Fibroblast of the aortic adventitia (primary cell): ENCODE measurements at places on chromosomes 2 and 18. TPM values are rescaled to one million over a fixed set of nuclear protein-coding genes. Genes with fewer than 3 reads are reported as not detected.

DNA sequence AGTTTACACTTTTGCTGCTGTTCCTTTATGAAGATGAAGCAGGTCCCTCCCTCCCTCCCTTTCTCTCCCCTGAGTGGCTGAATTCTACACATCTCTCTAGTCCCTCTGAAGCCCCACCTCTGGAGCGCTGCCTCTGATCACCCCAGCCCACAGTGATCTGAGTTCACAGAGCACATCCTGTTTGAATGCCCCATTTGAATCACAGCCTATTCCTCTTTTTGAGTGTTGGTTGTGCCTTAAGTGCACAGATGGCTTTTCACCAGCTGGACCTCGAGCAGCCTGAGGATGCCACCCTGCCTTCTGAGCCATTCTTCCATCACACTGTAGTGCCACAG lies 87.1 kb downstream of the ITGB1BP1 start:
- no peak for DNase-seq

GRCh38 chr2:141439524-141439923 lies 691.3 kb downstream of the LRP1B start:
- no peak for DNase-seq

DNA sequence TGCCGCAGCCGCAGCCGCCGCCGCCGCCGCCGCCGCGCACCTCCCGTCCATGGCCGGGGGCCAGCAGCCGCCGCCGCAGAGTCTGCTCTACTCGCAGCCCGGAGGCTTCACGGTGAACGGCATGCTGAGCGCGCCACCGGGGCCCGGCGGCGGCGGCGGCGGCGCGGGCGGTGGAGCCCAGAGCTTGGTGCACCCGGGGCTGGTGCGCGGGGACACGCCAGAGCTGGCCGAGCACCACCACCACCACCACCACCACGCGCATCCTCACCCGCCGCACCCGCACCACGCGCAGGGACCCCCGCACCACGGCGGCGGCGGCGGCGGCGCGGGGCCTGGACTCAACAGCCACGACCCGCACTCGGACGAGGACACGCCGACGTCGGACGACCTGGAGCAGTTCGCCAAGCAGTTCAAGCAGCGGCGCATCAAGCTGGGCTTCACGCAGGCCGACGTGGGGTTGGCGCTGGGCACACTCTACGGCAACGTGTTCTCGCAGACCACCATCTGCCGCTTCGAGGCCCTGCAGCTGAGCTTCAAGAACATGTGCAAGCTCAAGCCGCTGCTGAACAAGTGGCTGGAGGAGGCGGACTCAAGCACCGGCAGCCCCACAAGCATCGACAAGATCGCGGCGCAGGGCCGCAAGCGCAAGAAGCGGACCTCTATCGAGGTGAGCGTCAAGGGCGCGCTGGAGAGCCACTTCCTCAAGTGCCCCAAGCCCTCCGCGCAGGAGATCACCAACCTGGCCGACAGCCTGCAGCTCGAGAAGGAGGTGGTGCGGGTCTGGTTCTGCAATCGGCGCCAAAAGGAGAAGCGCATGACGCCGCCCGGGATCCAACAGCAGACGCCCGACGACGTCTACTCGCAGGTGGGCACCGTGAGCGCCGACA lies 2.4 kb downstream of the POU3F3 start:
- DNase-seq: no peak

- DNase-seq: no peak
Measured at GRCh38 chr2:207974216-207974605, 51.1 kb downstream of the PLEKHM3 start.

DNA sequence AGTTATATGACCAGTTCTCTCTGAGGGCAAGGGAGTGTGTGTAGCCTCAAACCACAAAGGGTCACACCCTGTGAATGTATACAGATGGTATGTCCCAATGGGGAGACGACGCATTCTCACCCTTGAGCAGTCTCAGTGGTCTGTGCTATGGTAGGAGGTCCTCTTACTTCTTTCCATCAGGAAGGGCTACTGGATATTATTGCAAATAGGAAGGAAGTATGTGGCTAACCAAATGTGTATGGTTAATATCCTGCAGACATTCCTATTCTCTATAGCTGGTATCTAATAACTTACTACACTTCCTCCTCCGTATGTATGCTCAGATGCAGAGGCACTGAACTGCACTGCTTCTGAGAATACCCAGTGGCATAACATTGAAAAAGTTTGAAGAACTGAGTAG lies 306.7 kb upstream of the CCDC68 start:
- DNase-seq: no peak

DNA sequence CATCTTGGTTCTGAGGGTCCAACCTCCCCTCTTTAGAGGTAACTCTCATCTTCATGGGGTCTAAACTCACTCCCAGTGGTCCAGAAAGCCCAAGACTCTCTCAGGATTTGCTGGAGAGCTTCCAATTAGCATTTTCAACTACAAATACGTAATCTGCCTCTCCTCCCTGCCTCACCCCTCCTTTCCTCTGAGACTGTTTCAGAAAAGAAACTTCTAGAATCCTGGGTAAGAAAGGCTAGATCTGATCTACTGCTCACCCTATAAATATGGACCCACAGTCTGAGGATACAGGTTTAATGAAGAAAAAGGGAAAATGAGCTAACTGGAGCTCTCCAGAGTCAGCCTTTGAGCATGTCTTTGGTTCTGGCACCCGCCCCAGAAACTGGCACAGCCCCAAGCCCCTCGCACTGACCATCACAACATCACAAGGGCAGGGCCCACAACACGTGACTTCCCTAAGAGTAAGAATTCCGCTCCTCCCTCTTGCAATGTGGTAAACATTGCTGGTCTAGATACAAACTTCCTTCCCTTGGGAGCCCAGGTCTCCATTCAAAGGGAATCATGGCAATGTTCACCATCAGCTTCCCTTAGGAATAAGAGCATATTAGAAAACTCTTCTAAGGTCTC lies 21.7 kb upstream of the IHH start:
- peak; percentile 42 for DNase-seq

- no peak for DNase-seq
Measured at GRCh38 chr2:232336981-232337720, 41.4 kb upstream of the ALPP start.

GRCh38 chr2:127664065-127664894 lies 11.1 kb downstream of the LIMS2 start:
- no peak for DNase-seq

GRCh38 chr2:79513711-79514110 lies 860 bp downstream of the CTNNA2 start:
- no peak for DNase-seq

- no peak for DNase-seq
Measured at GRCh38 chr18:3620146-3621119, 170.5 kb downstream of the TGIF1 start.

DNA sequence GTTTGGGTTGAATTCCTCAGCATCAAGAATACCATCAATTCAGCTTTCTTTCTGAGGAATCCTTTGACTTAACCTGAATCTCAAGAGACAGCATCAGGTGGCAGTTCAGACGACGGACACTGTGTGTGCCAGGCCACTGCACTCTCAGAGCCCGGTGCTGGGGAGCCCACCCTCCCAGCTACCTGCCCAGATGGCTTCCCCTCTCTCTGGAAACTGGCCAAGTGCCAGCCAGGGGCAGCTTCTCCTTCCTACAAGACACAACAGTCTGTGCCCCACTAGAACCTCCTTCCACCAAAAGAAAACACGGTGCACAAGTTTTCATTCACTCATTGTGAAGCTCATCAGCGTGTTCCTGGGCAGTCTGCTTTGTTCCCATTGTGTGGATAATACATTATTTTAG lies 28.5 kb downstream of the MAL start:
- DNase-seq: no peak

The SGPP2 gene
- total RNA-seq: not detected in 2 replicates
